ENCODE measurements at places on chromosomes 6 and 20.

DNA sequence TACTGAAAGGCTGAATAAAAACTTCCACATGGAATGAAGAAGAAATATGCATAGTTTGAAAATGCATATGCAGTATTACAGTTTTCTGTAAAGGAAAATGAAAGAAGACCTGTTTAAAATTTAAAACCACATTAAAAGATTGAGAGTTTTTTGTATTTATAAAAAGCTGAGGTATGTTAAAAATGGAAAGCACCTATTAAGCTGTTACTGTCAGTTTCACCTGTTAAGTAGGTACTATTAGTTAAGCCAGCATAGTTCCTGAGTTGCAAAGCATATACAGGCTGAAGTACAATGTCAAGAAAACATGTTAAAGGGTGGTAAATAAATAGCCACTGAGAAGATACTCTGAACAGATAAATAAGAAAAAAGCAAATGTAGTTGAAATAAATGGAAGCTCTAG, 69.9 kb downstream of the ATXN1 start:
- no peak for DNase-seq

DNA sequence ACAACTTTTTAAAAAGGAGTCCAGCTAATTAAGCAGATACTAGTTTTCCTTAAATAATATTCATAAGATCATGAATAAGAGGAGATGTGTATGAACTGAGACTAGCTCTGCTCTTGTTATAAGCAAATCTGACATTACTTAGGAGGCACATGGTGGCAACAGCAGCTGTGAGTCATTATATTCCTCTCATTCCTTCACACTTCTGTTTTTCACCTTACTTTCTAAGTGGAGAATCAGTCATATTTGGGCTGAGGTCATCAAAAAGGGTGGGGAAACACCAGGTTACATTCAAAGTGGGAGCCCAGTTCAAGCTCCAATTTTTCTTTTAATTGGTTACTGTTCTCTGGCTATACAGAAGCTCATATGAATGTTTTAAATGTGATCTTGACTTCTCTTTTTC, 6.0 kb upstream of the RIPPLY2 start:
- DNase-seq: no peak

DNA sequence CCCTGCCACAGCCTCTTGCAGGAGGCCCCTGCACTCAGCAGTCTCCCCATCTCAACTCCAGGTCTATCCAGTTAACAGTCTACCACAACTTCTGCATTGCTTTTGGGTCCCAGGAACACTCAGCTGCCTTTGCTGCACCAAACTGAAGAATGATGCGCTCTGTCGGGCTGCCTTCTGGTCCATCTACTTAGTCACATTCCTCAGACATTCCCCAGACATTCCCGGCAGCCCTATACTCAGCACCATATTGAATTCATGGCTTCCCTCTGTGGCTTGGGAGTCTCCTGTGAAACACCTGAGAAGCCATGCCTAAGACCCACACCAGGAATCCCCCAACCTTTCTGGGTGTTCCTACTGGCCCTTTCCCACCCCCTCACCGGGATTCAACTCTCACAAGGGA, 99.6 kb upstream of the COL21A1 start:
- peak; percentile 63 for DNase-seq

GRCh38 chr20:47418069-47418757, 61.7 kb upstream of the ZMYND8 start:
- no peak for DNase-seq
